ENCODE measurements at places on chromosomes 12 and 14.

DNA sequence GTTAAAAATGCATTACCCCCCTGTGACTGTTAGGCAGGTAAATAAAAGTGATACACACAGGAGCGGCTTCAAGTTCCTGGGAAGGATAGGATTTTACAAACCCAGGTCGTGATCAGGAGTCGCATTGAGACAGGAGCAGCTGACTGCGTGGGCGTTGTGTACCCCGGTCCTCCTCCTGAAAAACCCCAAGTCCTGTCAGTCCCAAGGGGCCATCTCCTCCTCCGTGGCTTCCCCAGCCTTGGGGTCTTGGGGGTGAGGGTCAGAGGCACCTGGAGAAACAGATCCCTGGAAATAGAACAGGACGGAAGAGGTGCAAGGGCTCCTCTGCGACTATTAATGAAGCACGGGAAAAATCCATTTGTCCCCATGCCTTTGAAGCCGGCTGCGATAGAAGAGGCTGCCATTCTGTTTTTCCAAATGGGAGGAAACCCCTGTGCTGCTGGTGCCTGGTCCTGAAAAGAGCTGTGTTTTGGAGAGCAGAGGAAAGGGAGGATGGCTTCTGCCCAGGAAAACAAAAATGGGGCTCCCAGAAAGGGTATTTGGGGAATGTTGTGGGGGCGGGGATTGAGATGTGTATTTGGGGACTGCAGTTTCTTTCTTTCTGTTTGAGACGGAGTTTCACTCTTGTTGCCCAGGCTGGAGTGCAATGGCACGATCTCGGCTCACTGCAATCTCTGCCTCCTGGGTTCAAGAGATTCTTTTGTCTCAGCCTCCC, 143.1 kb downstream of the ZNF664 start:
- no peak for DNase-seq

- peak; percentile 81 for DNase-seq
Observed at GRCh38 chr12:15584366-15585041, 204.7 kb downstream of the EPS8 start.

GRCh38 chr12:54658306-54659264, 10.4 kb upstream of the DCD start:
- DNase-seq = peak; percentile 77

GRCh38 chr12:99444859-99445316, 202.7 kb upstream of the GARIN6 start:
- no peak for DNase-seq

DNA sequence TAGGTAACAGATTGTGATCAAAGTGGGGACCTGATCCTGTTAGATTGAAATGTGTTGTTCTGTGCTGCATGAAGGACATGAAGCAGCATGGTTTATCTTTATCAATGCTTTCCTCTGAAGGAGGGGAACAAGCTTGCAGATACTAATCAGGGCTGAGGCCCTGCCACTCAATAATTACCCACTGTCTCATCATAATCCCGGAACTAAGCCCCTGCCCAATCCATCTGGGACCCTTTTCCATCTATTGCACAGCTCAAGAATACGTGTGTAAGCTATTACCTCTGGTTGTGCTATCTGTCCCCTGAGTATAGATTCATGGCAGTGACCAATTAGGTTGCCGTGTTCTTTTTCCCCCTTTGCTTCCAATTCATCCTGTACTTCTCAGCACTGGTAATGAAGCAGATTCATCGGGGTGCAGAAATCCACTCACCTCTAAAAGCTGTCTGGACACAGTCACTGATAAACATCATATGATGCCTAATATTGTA, 67.8 kb downstream of the OTX2 start:
- DNase-seq = no peak

DNA sequence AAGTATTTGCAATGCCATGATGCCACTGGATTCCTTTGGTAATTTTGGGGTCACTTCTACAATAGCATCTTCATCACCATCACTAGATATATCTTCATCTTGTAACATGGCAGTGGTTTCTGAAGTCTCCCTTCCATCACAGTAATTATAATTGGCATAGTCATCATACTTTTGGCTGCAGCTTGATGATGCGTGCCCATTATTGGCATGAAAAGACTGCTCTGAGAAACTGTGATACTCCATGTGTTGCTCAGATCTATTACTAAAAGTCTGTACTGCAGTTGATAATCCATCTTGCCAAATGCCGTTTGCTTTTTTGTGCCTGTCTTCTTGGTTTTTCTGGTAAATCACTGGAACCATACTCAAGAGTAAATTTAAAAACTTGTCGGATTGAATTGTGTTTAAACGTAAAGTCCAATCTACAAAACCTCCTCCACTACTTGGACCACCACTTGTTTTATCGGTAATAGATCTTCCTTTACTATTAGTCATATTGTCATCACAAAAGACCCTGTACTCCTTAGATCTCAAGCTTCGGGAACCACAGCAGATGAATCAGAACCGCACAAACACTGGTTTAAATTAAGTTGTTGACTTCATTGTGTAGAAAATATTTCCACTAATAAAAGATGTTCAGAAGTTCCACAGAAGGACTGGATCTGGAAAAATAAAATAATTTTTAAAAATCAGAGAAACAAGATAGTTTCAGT, 29.9 kb downstream of the SLC41A2 start:
- DNase-seq = no peak

DNA sequence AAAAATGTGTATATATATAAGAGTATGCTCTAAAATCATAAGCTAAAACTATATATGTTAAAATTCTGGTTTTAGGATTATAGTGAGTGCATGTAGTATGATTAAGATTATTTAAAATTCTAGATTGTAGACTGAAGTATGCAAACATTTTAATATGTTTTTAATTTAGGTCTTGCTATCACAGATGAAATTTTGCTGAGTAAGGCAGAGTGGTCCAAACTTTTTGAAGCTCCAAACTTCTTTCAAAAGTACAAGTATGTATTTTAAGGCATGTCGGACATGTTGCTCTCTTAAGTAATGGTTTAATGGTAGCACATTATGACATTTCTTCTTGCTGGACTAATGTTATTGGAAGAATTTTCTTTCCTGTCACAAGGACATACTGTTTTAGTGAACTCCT, 34.6 kb downstream of the PAPOLA start:
- no peak for DNase-seq

DNA sequence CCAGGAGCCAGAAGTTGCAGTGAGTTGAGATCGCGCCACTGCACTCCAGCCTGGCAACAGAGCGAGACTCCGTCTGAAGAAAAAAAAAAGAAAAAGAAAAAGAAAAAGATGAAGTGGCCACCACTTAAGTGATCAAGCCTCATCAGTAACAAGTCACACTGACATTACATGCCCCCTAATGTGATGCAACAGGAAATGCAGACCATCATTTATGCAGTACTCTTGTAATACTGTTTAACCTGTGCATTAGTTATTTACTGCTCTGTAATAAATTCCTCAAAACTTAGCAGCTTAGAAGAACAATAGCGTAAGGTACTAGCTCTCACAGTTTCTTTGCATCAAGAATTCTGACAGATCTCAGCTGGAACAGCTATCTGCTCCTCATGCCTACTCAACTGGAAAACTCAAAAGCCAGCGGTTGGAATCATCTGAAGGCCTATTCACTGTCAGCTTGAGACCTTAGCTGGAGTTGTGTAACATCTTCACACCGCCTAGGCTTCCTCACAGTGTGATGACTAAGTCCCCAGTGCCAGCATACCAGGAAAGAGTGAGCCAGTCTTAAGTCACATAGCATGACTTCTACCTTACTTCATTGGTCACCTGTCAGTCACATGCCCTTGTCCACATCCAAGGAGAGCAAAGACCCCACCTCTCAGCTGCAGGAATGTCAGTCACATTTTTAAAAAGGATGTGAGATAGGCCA, 31.5 kb downstream of the EPS8 start:
- peak; percentile 73 for DNase-seq

- no peak for DNase-seq
Observed at GRCh38 chr14:69715725-69716477, 51.0 kb upstream of the SRSF5 start.

GRCh38 chr14:98074111-98074510, 1197.9 kb downstream of the BCL11B start:
- DNase-seq = no peak

- DNase-seq = no peak
Observed at GRCh38 chr12:130945786-130946492, 7.8 kb upstream of the ADGRD1 start.

DNA sequence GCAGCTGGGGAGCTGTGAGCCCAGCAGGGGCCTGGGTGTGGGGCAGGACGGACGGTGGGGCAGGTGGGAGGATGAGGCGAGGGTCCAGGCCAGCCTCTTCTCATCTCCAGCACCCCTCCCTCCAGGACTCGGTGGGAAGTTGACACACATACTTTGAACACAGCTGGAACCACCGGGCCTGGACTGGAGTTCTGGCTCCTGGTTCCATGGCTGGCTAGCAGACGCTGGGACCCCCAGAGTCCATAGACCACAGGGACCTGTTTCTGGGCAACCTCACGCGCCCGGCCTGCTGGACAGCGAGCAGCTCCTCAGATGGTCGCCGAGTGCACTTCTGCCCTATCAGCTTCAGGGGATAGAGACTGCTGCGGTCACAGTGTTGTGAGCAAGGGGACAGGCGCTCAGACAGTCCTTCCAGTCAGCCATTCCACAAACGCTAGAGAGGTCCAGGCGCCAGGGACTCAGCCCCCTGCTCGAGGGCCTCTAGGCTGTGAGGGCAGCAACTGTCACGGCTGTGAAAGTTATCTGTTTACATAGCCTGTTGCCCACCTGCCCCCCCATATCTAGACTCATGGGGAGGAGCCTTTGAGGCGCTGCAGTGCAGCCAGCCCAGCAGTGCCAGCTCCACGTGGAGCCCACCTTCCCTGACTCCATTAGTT, 25.2 kb downstream of the TCHP start:
- DNase-seq = no peak

GRCh38 chr14:72680853-72681640, 212.9 kb downstream of the DPF3 start:
- DNase-seq = no peak

DNA sequence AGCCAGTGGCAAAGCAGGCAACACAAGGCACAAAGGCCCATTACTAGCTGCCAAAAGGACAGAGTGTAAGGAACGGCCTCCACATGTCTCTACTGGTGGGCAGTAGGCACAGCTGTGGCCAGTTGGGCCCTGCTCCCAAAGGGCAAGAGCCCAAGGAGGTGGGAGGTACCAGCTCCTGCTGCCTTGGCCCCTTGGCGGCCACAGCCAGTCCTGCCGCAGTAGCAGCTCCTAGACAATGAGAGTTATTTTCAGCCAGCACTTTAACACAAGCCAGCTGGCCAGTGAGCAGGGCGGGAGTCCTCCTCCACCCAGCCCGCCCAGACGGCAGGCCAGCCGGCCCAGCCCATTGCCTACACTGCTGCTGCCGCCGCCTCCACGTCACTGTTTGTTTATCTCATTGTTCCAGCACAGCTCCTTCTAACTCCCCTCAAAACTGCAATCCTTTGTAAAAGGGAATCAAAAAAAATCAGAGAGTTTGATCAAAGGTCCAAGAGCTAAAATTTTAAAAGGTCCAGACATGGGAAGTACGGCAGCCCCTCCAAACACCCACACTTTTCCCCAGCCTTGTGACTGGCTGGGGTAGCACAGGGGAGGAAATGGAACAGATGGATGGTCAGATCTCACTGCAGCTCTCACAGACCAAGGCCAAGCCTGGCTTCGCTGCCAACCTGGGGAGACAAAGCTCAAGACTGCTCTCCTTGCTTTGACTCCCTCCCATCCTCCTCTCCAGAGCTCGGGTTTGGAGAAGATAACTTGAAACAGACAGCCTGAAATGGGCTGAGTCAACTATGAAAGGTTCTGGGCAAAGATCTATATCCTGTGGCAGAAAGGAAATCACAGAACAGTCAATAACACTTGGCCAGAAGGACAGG, 33.5 kb downstream of the FMNL3 start:
- no peak for DNase-seq

DNA sequence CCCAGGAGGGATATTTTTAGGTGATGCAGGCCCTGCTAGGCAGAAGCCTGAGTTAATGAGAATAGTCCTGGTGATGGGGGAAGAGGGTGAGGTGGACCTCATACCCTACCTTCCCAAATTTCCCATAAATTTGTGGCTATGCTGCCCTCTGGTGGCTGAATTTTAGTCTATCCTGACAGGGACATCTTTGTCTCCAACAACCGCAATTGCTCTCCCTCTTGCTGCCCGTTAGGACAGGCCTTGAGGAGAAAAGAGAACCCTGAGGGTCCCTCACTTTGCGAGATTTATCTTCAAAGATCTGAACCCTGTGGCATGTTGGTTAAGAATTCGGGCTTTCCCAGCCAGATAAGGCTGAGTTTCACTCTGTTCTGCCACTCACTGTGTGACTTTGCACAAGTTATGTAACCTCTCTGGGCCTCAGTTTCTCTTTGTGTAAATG, 9.8 kb upstream of the ZNF385A start:
- DNase-seq = peak; percentile 81

DNA sequence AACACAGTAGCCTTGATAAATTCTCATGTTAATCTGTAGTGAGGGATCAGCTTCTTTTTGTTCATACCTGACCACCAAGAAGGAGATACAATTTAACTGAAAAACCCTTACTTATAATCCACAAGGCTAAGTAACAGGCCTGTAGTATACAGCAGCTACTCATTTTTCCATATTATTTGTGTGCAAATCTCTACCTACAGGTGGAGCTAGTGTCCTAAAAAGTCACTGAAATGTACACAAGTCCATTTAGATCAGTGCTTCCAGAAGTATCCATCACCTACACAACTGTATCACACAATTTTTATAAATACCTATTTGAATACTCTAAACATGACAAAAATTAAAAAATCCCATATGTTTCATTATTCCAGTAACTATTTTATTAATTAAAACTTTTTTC, 173.2 kb downstream of the SLC35F4 start:
- DNase-seq = peak; percentile 69

- no peak for DNase-seq
Observed at GRCh38 chr14:58739674-58740073, 101.9 kb downstream of the DACT1 start.

GRCh38 chr14:88838015-88838414, 13.6 kb downstream of the TTC8 start:
- DNase-seq = no peak

DNA sequence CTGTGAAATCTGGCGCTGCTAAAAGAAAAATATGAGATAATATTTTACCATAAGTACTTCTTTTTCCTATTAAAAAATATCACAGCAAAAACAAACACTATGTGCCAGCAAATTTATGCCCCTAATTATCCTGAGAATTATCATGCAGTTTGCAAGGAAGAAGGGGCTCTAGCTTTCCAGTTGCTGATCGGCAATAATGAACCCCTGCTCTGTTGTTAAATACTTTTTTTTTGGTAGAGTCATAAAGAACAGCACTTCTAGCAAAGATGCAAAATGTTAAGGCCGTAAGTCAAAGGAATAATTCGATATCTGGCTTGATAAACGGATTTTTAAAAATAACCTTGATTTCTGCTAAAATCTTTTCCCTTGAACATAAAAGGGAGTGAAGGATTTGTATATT, 108.9 kb downstream of the PDE3A start:
- no peak for DNase-seq
